ENCODE measurements at places on chromosomes 13 and 19.

GRCh38 chr19:33256261-33256660 lies 30.6 kb upstream of the SLC7A10 start:
- no peak for DNase-seq

GRCh38 chr19:35124098-35125060 lies 8.8 kb downstream of the FXYD3 start:
- no peak for DNase-seq

GRCh38 chr19:39412867-39413271 lies 400 bp downstream of the PLEKHG2 start:
- DNase-seq, result no peak

DNA sequence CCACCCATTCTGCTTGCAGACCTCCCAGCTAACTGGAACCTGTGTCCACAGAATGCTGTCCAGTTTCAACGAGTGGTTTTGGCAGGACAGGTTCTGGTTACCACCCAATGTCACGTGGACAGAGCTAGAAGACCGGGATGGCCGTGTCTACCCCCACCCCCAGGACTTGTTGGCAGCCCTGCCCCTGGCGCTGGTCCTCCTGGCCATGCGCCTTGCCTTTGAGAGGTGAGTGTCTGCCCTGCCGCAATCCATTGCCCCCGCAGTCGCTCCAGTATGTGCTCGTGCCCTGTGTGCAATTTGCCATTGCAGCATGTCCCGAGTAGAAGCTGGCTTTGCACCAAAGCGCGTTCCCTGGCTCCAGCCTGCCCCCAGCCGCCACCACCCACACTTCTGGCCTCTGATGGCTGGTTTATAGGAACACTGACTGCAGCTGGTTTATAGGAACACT lies 41.9 kb downstream of the CERS4 start:
- no peak for DNase-seq

DNA sequence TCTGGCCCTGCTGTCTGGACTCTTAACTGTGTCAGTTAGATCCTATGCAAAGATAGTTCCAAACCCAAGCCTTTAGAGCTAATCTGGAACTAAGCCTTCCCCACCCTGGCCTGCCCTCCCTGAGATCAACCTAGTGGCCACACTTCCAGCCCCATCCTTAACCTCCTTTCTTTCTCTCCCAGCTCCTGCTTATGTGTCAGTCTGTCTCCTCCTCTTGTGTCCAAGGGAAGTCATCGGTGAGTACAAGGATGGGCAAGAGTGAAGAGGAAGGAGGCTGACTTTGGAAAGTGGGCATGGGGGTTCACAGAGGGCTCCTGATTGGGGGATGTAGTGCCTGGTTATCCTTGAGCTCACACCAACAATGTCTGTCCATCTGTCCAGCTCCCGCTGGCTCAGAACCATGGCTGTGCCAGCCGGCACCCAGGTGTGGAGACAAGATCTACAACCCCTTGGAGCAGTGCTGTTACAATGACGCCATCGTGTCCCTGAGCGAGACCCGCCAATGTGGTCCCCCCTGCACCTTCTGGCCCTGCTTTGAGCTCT lies 12.3 kb downstream of the IGFL2 start:
- no peak for DNase-seq

DNA sequence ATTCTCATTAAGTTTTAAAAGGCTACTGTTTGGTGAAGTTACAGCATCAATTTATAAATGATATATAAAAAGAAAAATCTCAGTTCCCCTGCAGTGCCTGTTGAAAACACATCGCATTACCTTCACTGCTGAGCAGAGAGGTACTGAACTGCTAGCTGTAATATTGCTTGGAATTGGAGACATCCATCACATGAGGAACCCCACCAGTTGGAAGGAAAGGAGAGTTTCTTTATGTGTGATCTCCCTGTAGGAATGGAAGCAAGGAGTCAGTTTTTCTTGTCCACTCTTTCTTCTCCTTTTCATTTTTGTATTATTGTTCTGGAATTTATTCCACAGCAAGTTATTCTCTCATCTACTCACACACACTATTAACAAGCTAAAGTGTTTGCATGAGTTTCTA lies 1586.0 kb upstream of the PRR20A start:
- no peak for DNase-seq
